HCEC 1CT (cell line): ENCODE measurements at places on chromosomes 12 and 14.

- DNase-seq = no peak
Observed at GRCh38 chr14:36339816-36340215, 19.4 kb upstream of the MBIP start.

- peak; percentile 9 for DNase-seq
Observed at GRCh38 chr14:105448706-105449111, 25.9 kb upstream of the CRIP2 start.

DNA sequence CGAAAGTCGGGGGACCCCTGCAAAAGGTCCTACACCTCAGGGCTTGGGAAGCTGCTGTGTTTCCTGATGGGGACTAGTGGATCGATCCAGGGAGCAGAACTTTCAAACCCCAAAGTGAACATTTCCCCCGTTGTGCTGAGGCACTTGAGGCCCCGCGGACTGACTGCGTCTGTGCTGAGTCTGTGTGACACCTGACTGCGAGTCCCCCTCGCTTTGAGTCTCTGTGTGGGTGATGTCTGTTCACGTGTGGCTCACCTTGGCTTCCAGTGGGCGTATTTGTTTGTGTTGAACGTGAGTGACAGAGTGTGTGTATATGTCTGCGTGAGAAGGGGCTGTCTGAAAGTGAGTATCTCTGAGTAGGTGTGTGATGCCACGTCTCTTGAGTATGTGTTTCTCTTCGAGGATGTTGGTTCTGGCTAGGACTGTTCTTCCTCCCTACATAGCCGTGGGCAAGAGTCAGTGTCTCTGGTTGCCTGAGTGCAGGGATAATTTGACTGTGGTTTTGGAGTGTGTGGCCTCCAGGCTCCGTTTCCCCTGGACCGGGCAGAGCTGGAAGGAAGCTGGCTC lies 1.3 kb downstream of the TEAD4 start:
- DNase-seq = no peak

DNA sequence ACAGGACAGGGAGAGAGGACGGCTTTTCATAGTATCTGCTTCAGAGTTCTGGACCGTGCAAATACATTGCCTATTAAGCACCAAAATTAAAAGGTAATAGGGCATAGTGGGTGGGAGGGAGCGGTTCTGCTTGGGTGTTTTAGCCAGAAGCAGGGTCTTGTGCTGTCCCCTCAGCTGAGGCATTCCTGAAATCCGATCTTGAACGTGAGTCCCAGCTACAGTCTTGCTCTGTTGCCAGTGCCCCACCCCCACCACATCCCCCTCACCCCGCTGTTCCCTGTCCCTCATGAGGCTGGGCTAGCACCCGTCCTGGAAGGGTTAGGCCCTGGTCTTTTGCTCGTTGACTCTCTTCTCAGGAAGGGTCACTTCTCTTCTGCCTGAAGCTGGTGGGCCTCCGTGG lies 48.6 kb downstream of the AACS start:
- DNase-seq = no peak

DNA sequence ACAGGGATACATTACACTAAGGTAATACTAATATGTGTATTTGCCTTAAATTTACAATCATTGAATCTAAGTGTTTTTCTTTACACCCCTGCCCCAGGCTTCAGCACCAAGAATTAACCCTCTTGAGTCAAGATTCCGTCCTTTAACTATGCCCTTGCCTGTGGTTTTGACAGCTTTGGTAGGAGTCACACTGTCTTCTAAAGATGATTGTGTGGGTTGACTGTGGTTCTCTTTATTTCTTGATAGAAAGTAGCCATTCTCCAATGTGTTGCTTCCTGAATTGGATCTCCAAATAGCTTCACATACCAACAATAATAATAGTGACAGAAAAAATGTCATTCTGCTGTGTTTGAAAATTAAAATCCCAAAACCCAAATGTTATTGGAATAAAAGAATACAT lies 3.6 kb downstream of the CLEC7A start:
- DNase-seq = no peak

GRCh38 chr12:65300679-65301349 lies 22.3 kb downstream of the MSRB3 start:
- DNase-seq = peak; percentile 49

DNA sequence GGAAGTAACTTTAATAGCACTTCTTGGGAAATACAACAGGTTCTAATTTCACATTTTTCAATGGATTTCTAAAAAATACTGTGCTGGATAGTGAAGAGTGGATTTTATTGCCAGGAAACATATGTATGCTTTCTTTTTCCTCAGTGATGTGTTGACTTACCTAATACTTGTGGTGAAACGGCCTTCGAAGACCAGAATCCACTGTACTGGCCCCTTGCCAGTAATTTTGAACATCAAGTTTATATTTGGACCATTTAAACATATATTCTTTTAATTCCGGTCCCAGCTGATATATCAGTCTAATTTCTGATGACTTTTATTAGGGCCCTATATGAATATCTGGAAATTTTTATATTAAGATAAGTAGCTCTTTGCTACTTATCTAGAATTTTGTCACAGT lies 1.8 kb downstream of the MSRB3 start:
- peak; percentile 8 for DNase-seq

GRCh38 chr14:103716091-103716801 lies 636 bp downstream of the ZFYVE21 start:
- DNase-seq = peak; percentile 17

- no peak for DNase-seq
Observed at GRCh38 chr12:76428117-76428516, 79.9 kb upstream of the BBS10 start.

DNA sequence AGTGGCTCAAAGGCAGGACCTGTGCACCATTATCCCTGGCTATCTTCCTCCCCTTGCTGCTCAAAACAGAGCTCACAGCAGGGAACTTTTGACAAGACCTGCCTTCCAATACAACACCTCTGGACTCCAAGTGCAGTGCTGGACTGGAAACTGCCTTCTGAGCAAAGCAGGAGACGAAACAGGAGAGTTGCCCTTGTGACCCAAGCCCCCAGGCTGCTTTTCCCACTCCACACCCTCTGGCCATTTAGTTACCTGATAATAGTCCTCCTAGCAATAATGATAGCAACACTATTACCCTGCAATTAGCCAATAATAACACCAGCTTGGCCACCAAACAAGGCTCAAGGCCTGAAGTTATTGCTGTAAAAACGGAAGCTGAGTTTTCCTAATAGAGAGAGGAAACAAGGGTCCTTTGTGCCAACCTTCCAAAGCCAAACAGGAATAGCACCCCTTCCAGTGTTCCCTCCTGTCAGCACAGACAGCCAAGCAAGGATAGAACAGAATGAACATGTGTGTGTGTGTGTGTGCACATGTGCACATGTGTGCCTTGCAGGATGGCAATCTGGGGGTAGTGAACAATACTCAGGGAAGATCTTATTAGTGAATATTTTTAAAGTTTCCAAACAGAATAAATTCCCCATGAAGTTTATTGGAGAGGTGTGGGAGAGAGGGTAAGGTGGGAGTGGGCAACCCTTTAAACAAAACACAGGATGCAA lies 9.2 kb upstream of the KRT73 start:
- no peak for DNase-seq

DNA sequence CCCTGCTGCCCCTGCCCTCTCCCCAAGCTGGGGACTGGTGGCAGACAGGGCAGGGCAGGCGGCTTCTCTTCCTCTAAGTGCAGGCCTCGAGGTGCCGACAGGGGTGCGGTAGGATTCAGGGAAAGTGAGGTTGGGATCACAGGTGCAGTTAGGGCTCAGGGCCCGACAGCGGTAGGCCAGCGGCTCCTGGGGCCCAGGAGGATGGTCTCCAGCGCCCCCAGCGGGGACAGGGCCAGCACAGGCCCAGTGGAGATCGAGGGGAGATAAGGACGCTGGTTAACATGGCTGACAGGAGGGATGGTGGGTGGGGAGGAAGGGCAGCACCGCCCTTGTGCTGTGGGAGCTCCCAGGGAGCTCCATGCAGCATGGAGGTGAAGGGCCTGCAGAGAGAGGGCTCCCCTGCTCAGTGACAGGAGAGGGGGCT lies 935 bp upstream of the CRIP1 start:
- no peak for DNase-seq
